ENCODE measurements at places on chromosomes 6 and 20. TPM values are rescaled to one million over a fixed set of nuclear protein-coding genes. Genes with fewer than 3 reads are reported as not detected.

The PRDM13 gene
- not detected for total RNA-seq

The NSFL1C gene
- total RNA-seq: 16.7 TPM

The SLC22A3 gene
- 0.09 TPM for total RNA-seq

The SEL1L2 gene
- not detected for total RNA-seq

The HLA-B gene
- 192 TPM for total RNA-seq

The PANK2 gene
- total RNA-seq: 46.7 TPM

The DLL1 gene
- total RNA-seq: under 0.01 TPM

The NOTCH4 gene
- total RNA-seq: 0.77 TPM

The PGC gene
- total RNA-seq: not detected

The PERP gene
- total RNA-seq: 29.8 TPM

The CLPSL2 gene
- not detected for total RNA-seq

The SLC44A4 gene
- not detected for total RNA-seq

The CCN5 gene
- total RNA-seq: 8.8 TPM

The POFUT1 gene
- total RNA-seq: 23.6 TPM

The GTF2H4 gene
- 10.3 TPM for total RNA-seq

The SSTR4 gene
- not detected for total RNA-seq

The CRISP2 gene
- total RNA-seq: not detected

The VSX1 gene
- not detected for total RNA-seq

The SIM1 gene
- total RNA-seq: not detected

The NRN1 gene
- total RNA-seq: 0.09 TPM

The CHD6 gene
- 21.2 TPM for total RNA-seq

The FAM209A gene
- not detected for total RNA-seq

Data from bronchial smooth muscle cell (primary cell).